Osteoblast (primary cell): ENCODE measurements at places on chromosomes 16 and 17. TPM values are rescaled to one million over a fixed set of nuclear protein-coding genes. Genes with fewer than 3 reads are reported as not detected.

The EFCAB13 gene
- 5.3 and 6.9 TPM in 2 replicates for total RNA-seq

The BICDL2 gene
- total RNA-seq: 0.29 TPM in 1 of 2 replicates, not detected in the other

The TERB1 gene
- total RNA-seq: 0.29 and 0.36 TPM in 2 replicates

The TSPOAP1 gene
- 3.8 and 4.3 TPM in 2 replicates for total RNA-seq

The SLC35G6 gene
- not detected in 2 replicates for total RNA-seq

The PPP1R27 gene
- not detected in 2 replicates for total RNA-seq

The COIL gene
- total RNA-seq: 11.2 and 11.9 TPM in 2 replicates

The C16orf95 gene
- 4.0 and 4.4 TPM in 2 replicates for total RNA-seq

The SOCS3 gene
- total RNA-seq: 78.1 and 95.2 TPM in 2 replicates

The MT1H gene
- total RNA-seq: not detected in 2 replicates

The HOXB4 gene
- 0.29 and 0.36 TPM in 2 replicates for total RNA-seq

The AMFR gene
- total RNA-seq: 279 and 339 TPM in 2 replicates

The PRR35 gene
- total RNA-seq: under 0.01 TPM in 1 of 2 replicates, not detected in the other

The AXIN2 gene
- 2.9 and 5.1 TPM in 2 replicates for total RNA-seq

The EPOP gene
- 1.2 and 2.2 TPM in 2 replicates for total RNA-seq

The HOXB6 gene
- 0.59 and 0.72 TPM in 2 replicates for total RNA-seq

The SHISA9 gene
- total RNA-seq: under 0.01 TPM in 2 replicates

The IL34 gene
- 5.6 and 9.4 TPM in 2 replicates for total RNA-seq

The TLCD2 gene
- total RNA-seq: 4.7 TPM in 2 replicates

The CDRT15 gene
- total RNA-seq: not detected in 2 replicates

The ZP2 gene
- total RNA-seq: not detected in 2 replicates

The ARHGAP23 gene
- 47.0 and 49.8 TPM in 2 replicates for total RNA-seq

The GJC1 gene
- total RNA-seq: 10.3 and 10.5 TPM in 2 replicates

The DDX19B gene
- total RNA-seq: 30.6 and 42.7 TPM in 2 replicates

The NRN1L gene
- 0.29 TPM in 1 of 2 replicates, not detected in the other for total RNA-seq

The CLDN9 gene
- total RNA-seq: not detected in 2 replicates

The NUPR1 gene
- total RNA-seq: 27.9 and 31.5 TPM in 2 replicates

The NOD2 gene
- total RNA-seq: under 0.01 and 0.29 TPM in 2 replicates
